ENCODE measurements at places on chromosomes 1 and 21.

GRCh38 chr1:230754796-230755195 lies 7.6 kb downstream of the CAPN9 start:
- peak; percentile 16 for DNase-seq

DNA sequence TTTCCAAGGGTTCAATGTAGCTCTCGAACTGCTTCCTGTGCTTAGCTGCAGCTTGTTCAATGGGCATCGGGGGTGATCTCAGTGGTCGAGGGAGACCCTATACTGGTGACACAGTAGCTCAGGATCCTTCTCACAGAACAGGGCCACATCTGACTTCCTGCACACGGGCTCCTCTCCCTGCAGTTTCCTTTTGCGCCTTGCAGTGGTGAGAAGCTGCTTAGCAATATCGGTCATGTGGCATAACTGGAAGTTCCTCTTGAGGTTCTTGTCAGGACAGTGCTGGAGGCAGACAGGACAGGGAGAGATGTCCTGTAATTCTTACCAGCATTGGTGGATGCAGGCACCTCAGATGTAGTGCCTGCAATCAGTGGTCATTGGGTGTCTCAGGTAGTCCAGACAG lies 140.5 kb upstream of the MAP1LC3C start:
- DNase-seq, result no peak

GRCh38 chr1:42922687-42923366 lies 35.8 kb downstream of the SLC2A1 start:
- DNase-seq, result peak; percentile 77

DNA sequence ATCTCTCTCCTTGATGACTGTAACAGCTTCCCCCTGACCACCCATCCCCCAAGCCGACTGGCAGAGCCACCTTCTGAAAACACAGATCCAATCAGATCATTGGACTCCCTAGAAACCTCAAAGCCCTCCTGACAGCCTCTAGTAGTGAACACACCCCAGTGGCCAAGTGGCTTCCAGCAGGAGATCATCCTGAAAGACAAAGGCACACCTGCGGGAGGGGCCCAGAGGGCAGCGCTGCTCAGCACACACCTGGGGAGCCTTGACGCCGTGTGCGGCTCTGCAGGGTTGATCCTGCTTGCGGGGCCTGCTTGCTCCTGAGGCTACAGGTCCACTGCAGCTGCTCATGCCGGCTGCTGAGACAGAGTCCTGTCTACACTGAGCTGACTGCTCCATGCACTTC lies 41.5 kb downstream of the SLC66A1 start:
- no peak for DNase-seq

GRCh38 chr1:112935461-112936111 lies 20.4 kb downstream of the SLC16A1 start:
- peak; percentile 70 for DNase-seq

GRCh38 chr1:220880726-220881506 lies 1.7 kb downstream of the HLX start:
- no peak for DNase-seq

DNA sequence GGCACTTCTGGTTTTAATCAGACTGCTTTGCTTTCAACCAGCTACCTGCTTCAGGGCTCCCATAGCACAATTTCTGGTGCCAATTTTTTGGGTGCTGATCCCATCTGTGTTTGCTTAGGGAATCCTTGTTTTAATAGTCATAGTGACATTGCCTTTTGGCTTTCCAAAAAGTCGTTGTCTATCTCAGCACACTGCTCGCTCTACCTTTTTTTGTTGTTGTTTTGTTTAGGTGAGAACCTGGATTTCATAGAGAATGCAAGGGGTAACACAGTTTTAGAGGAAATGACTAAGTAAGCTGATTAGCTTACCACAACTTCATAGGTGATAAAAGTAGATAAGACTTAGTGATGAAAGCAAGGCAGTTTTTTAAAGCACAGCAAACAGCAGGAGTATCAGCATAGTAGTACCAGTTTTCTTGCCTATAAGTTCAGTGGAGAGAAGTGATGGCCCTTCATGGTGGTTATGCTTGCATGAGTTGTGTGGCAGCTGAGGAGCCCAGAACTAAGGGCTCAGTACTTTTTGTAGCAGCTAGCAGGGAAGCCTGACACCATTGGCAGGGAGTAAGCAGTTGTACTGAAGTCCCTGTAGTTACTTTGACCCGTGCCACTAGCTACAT lies 31.3 kb downstream of the NEK7 start:
- DNase-seq, result no peak

DNA sequence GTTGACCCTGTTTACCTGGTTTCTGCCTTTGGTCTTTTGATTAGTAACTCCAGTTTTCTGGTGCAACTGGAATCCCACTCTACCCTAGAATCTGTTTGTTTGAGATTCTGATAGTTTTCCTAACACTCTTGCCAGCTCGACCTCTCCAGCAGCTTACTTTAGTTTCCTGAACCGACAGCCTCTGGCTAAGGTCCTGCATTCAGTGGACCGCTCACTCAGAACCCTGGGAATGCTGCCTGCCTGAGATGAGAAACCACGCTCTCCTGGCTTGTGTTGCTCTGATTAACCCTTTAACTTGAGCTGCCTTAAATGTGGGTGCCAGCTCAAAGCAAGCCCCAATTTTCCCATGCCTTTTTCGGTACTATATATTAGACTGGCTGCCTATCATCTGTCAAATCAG lies 45.3 kb upstream of the SIPA1L2 start:
- DNase-seq, result no peak

DNA sequence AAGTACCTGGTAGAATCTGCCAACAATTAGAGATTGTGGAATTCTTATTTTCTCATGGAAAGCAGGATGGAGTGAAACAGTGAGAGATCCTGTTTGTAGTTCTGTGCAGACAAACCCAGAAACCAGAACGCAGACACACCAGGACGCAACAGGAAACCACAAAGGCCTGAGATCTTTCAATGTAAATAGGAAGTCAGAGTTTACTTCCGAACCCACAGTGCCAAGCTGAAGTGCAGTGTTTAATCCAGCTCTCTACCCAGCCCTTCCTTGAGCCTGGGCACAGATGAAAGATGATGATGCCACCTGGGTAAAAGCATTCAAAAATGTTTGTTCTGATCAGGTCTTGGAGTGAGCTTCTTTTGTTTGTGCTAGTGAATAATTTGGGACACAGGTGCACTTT lies 244.2 kb upstream of the HOOK1 start:
- DNase-seq, result no peak

DNA sequence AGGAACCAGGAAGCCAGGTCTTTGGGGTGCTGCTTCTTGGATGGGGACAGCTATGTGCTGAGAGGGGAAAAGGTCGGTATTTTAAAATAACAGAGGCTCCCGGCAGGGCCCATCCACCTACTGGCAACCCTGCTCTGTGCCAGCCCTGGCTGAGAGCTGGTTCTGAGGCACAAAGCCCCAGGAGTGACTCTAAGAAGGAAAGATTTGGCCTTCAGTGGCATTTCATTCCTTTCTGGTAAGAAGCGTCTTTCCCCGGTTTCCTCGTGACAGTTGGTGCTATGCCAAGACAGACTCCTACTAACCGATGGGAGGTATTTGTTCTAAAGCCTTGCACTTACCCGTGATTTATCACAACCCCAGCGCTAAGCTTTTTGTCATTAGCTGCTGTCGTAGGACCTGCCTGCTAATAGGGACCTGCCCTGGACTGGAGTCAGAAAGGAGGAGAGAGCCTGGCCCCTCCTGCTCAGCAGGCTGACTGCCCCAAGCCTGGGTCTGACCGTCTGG lies 123.1 kb upstream of the ADAR start:
- peak; percentile 25 for DNase-seq

DNA sequence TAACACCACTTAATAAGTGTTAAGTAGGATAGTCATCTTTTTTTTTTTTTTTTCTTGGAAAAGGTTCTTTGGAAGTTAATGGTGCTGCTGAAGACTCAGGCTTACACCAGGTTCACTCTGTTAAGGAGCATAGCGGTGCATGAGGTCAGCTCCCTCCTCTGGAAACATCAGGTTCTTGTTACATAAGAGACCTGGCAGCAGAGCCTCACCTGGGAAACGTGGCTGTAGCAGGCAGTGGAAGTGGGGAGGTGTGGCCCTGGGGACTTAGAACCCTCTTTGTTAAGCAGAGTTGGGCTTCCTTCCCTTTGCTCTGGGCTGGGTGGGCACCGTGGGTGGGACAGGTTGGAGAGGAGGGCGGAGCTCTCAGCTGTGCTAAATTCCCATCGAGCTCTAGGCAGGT lies 104.1 kb downstream of the CNIH3 start:
- no peak for DNase-seq

DNA sequence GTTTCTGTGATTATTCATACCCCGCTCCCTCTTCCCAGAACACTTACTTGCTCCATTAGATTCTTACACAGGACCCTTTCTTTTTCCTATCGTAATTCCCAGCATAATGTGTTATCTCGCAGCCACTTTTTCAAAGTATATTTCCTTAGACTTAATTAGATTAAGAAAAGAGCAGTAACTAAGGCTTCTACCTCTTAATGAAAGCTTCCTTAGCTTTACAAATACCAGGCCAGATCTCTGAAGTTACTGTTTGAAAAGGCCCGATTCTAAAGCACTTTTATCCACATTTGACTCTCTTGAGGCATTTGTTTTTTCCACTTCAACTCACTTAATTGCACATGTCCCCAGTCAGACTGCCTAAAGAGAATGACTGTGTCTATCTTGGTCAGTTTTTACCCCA lies 1264.3 kb upstream of the ADGRL2 start:
- no peak for DNase-seq

DNA sequence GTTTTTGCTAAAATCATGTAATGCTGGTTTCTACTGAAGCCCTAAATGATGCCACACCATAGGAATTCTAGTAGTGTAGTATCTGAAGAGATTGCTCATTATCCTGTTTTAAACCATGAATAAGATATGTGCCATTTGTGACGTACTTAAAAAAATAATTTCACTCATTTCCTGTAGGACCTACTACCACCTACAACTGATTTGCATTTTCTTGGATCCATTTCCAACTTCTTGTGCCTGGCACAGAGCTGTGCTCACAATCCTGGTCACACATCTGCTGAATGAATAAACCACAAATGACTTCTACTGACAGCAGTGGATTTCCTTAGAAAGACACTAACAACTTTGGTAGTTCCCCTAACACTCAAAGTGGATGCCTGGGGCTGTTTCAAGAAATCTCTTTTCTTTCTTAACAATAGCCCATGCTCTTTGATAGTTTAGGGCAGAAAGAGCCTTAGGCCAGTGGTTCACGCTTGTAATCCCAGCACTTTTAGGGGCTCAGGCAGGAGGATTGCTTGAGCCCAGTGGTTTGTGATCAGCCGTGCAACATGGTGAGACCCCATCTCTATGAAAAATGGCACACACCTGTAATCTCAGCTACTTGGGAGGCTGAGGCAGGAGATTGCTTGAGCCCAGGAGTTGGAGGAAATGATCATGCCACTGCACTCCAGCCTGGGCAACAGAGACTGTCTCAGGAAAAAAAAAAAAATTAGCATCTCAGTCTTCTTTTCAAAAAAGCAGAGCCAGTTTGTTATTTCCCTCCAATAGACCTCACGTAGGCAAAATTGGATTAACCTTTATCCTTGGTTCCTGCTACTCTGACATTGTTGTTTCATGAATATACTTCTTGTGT lies 13.0 kb upstream of the BATF3 start:
- DNase-seq, result no peak

DNA sequence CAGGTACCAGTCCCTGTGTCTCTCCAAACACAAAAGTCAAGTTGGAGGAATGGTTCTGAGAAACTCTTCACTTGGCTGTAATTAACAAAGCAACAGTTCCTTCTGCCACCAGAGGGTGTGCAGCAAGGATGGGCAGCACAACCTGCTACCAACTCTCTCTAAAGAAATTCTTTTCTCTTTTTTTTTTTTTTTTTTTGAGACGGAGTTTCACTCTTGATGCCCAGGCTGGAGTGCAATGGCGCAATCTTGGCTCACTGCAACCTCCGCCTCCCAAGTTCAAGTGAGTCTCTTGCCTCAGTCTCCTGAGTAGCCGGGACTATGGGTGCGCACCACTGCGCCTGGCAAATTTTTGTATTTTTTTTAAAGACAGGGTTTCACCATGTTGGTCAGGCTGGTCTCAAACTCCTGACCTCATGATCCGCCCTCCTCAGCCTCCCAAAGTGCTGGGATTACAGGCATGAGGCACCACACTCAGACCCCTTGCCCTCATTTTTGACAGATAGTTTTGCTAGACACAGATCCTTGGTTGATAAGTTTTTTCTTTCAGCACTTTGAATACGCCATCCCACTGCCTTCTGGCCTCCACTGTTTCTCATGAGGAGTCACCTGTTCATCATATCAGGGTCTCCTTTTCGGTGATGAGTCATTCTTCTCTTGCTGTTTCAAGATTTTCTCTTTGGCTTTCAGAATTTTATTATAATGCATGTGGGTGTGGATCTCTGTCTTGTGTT lies 12.1 kb upstream of the DEGS1 start:
- peak; percentile 71 for DNase-seq

DNA sequence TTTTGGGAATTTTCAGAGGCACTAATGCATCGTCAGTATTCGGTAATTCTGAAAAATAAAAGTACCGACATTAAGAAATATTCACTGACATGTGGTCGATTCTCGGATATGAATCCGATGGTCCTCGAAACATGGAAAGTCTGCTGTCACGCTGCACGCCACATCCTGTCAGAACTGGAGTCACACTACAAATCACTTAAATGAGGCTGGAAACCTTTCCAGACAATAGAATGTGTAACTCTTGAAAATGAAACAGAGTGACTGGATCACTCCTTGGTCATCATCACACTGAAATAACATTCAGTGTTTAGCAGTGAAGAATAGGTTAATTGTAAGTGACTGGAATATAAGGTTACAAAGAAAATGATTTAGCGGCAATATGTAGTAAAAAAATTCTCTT lies 620.1 kb upstream of the ADAMTS5 start:
- DNase-seq, result no peak

GRCh38 chr1:75171876-75172275 lies 37.7 kb downstream of the LHX8 start:
- DNase-seq, result no peak

DNA sequence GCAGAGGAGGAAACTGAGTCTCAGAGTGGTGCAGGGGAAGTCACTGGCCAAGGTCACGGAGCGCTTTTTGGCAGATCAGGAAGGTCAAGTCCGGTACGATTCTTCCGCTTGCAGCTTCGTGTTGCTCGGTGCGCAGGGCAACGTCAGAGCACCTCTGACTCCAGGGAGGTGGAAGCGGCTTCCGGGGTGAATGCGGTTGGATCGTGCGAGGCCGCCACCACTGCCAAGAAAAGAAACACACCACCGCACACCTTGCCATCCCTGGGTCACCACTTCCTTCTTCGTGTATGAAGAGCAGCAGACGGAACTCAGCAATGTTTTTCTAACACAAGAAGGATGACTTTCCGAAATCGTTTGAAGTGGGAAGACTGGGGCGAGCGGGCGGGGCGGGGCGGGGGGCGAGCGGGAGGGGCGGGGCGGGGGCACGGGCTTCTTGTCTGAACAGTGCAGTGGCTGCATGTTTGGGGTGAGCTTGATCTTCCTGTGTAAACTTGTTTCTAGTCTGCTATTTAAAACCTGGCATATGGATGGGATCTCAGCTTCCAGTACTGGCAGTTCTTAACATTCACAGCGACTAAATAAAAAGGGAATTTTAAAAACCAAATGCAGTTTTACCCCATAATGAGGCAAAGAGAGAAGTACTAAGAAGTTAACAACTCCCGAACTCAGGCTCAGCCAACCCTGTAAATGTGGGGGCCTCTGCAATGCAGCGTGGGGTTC lies 300.0 kb downstream of the RRAGC start:
- no peak for DNase-seq

All from MCF 10A (cell line).